ENCODE measurements at places on chromosomes 13 and 19. TPM values are rescaled to one million over a fixed set of nuclear protein-coding genes. Genes with fewer than 3 reads are reported as not detected.
A peak's percentile ranks its signal among the peaks of the same experiment; 100 is the strongest.

DNA sequence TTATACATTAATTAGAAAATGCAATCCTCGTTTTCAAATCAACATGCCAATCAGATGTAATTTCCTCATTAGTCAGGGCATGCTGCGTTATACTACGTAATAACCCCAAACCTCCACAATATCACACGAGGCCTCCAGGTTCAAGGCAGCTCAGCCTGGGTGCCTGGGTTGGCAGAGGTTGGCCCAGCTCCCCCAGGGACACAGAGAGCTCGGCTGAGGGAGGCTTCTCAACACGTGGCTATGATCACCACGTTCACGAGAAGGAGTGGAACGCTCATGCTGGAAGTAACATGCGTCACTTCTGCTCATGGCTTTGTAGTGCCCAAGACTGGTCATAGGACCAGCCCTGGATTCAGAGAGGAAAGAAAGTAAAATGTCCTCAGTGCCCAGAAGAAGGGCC, 144.9 kb upstream of the SOX1 start:
- no peak overlapping the region for H3K27ac ChIP-seq
- no peak overlapping the region for H3K4me3 ChIP-seq
- peaks cover 39% of the 10 kb centered on the region for H3K27me3 ChIP-seq
- no peak for DNase-seq
- no peaks in the 10 kb centered on the region for H3K4me1 ChIP-seq
- no peaks in the 10 kb centered on the region for H3K36me3 ChIP-seq

DNA sequence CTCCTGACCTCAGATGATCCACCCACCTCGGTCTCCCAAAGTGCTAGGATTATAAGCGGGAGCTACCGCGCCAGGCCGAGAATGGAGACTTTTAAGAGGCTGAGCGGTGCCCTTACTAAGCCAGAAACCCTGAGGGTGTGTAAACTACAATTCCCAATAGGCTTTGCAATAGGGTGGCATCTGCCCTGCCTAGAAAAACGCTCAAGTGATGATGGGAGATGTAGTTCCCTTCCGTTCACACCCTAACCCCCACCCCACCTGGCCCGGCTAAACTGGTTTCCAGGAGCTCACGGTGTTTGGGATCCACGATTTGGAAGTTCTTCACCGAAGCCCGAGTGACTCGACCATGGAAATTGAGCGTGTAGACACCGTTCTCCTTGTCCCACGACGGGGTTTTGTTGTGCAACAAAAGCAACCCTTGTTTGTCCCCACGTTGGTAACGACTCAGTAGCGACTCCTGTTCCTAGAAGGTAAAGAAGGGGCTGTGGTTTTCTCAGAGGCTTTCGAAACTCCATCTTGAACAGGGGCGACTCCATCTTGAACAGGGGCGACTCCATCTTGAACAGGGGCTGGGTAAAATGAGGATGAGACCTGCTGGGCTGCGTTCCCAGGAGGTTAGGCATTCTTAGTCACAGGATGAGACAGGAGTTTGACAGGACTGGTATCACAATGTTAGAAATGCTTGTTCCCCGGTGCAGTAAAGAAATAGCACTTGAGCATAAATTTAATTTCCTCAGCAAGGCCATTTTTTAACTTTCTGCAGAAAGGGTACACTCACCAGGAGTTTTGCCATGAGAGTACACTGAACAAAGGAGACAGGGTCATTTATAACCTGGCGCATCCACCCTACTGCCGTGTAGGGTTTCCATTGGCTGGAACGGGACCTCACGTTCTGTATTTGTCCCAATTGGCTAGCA, 9.8 kb downstream of the PPP1R15A start:
- no peaks in the 10 kb centered on the region for H3K4me1 ChIP-seq
- H3K36me3 ChIP-seq: peaks cover 7% of the 10 kb centered on the region
- no peaks in the 10 kb centered on the region for H3K27me3 ChIP-seq
- no peak overlapping the region for H3K4me3 ChIP-seq

DNA sequence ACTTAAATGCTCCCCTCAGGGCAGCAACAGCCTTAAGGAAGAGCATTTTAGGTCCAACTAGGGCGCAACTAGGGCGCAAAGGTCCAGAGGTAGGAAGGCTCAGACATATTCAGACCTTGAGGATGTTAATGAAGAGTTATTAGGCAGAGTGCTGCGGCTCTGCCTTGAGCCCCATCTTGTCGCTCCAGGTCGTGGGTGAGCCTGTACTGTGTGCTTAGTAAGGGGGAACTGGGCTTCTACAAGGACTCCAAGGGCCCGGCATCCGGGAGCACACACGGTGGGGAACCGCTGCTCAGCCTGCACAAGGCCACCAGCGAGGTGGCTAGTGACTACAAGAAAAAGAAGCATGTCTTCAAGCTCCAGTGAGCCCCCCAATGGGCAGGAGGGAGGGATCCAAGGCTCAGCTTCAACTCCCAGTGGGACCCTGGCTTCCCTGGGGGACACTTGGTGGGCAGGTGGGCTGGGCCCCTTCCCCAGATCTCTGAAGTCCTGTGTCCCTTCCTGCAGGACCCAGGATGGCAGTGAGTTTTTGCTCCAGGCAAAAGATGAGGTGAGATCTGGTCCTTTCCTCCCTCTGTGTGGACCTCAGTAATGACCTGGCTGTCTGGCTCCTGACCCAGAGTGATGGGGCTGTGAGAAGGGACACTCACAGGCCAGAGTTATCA, 4.7 kb upstream of the SHKBP1 start:
- peaks cover 10% of the 10 kb centered on the region for H3K4me1 ChIP-seq
- H3K4me3 ChIP-seq: no peak overlapping the region
- peaks cover 37% of the 10 kb centered on the region for H3K27me3 ChIP-seq
- peaks cover 4% of the 10 kb centered on the region for H3K36me3 ChIP-seq

- no peak overlapping the region for H3K27ac ChIP-seq
- no peaks in the 10 kb centered on the region for H3K27me3 ChIP-seq
- H3K4me3 ChIP-seq: no peak overlapping the region
- DNase-seq: no peak
- no peaks in the 10 kb centered on the region for H3K36me3 ChIP-seq
These were observed 187.7 kb downstream of the FOXO1 start for GRCh38 chr13:40478775-40479174.

DNA sequence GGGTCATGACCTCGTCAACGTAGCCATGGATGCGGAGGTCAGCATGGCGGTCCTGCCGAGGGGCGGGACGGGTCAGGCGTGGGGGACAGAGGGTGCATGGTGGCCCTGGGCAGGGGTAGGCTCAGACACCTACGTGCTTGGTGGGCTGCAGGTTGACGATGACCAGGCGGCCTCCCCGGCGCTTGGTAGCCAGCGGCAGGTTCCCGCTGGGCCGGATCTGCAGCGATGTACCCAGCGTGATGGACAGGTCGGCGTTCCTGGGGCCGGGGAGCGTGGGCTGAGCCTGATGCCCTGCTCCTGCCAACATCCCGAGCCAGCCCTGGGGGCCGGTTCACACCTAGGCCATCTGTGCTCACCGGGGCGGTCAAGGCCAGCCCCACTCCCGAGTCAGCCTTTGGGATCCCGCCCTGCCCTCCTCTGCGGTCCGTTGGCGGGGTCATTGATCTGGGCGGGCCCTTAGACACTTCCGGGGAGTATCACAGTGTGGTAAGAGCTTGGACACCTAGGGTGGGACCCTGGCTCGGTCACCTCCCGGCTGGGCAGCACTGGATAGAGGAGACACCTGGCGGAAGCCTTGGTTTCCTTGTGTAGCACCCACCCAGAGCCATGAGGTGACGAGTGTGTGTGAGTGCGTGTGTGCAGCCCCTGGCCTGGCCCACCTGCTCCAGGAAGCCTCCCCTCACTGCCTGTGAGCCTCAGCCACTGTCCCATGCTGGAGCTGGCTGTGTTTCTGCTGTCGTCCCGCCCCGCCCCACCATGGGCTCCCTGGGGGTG, 7.3 kb downstream of the SIRT6 start:
- H3K27ac ChIP-seq: no peak overlapping the region
- no peak for DNase-seq
- no peaks in the 10 kb centered on the region for H3K36me3 ChIP-seq
- H3K4me3 ChIP-seq: no peak overlapping the region
- no peaks in the 10 kb centered on the region for H3K4me1 ChIP-seq

- H3K4me3 ChIP-seq: no peak overlapping the region
- peaks cover 3% of the 10 kb centered on the region for H3K36me3 ChIP-seq
- H3K27ac ChIP-seq: no peak overlapping the region
These were observed 11.5 kb upstream of the KANK2 start for GRCh38 chr19:11208561-11209471.

ZNF8 gene
- 16.4 TPM for total RNA-seq

ZNF534 gene
- total RNA-seq: not detected

DNA sequence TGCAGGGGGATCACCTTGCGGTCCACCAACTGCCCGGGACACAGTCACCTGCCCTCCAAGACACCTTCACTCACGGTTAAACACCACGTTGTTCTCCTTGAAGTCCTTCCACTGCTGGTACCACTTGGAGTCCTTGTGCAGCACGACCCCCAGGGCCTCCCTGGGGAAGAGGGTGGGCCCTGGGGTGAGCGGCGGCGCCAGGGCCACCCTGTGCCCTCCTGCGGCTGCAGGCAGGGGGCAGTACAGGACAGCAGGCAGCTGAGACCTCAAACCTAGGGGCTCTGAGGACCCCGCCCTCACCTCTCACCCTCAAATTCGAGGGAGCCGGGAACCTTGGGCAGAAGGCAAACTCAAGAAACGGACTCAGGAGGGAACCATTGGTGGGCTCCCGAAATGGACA, 7.5 kb upstream of the CTXN1 start:
- H3K27me3 ChIP-seq: no peaks in the 10 kb centered on the region
- DNase-seq: no peak

DNA sequence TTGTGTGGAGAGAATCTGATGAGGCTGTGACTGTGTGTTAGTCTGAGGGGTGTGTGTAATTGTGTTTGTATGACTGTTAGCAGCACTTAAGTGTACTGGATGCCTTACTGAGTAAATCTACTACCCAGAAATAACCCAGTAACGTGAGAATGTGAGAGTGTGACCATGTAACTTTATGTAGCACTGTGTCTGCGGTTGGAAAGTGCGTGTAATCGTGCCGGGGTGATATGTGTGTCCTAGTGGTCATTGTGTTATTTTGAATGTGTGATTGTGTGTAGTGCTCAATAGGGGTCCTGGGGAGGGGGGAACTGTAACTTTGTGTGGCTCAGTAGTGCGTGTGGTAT, 550 bp downstream of the ZNF383 start:
- H3K4me3 ChIP-seq: peak overlapping the region; percentile 96
- no peak for DNase-seq
- H3K4me1 ChIP-seq: peaks cover 20% of the 10 kb centered on the region
- H3K27me3 ChIP-seq: no peaks in the 10 kb centered on the region
- H3K36me3 ChIP-seq: peaks cover 32% of the 10 kb centered on the region

DNA sequence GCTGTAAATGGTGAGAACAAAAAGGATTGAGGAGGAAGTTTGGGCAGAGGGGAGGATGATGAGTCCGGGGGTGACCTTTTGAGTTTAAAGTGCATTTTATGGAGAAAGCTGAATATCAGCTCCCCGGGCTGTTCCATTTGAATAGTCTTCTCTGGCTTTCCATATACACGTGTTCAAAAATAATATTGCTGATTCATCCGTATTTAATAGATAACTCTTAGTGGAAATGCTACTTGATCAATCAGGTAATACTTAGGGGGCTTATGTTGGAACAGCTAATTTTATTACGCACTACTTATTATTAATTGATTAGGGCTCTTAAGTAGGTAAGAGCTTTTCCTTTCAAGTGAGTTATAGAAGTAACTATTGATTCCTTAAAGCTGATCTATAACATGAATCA, 76.4 kb downstream of the ERCC5 start:
- H3K4me3 ChIP-seq: no peak overlapping the region
- H3K27ac ChIP-seq: no peak overlapping the region
- H3K4me1 ChIP-seq: no peaks in the 10 kb centered on the region
- DNase-seq: no peak

All from type B pancreatic cell (in vitro differentiated cells).